ENCODE measurements at places on chromosomes 6 and 20. TPM values are rescaled to one million over a fixed set of nuclear protein-coding genes. Genes with fewer than 3 reads are reported as not detected.
A peak's percentile ranks its signal among the peaks of the same experiment; 100 is the strongest.

- no peak overlapping the region for H3K27ac ChIP-seq
- H3K4me3 ChIP-seq = no peak overlapping the region
- no peaks in the 10 kb centered on the region for H3K27me3 ChIP-seq
- H3K4me1 ChIP-seq = no peaks in the 10 kb centered on the region
Observed at GRCh38 chr6:20348041-20348440, 53.6 kb upstream of the E2F3 start.

- no peaks in the 10 kb centered on the region for H3K27me3 ChIP-seq
- no peaks in the 10 kb centered on the region for H3K36me3 ChIP-seq
- DNase-seq = no peak
Observed at GRCh38 chr6:51474022-51474975, 613.1 kb downstream of the PKHD1 start.

DNA sequence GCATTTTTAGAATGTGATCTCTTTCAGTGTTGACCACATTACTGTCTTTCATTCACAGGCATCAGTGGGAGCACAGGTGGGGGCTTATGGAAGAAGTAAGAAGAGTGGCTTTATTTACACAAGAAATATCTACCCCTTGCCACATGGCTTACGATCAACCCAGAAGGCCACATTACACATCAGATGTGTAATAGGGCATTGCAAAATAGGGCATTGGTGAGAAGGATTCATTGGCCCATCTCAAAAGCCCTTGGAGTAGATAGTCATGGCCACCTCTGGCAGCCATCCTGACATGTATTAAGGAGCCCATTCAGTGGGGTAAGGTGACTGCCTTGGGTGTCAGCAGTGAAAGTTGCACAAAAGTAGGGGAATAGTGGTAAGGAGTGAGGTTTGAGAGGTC is 97.5 kb downstream of the MAFB start:
- no peaks in the 10 kb centered on the region for H3K36me3 ChIP-seq
- H3K4me1 ChIP-seq = no peaks in the 10 kb centered on the region
- H3K27me3 ChIP-seq = no peaks in the 10 kb centered on the region
- DNase-seq = peak; percentile 62

GRCh38 chr6:68635706-68636513 is 828 bp downstream of the ADGRB3 start:
- H3K27ac ChIP-seq = peak overlapping the region; percentile 72
- peak overlapping the region; percentile 71 for H3K4me3 ChIP-seq
- H3K27me3 ChIP-seq = peaks cover 11% of the 10 kb centered on the region
- no peak for DNase-seq

GSTA2 gene
- not detected for total RNA-seq

DNA sequence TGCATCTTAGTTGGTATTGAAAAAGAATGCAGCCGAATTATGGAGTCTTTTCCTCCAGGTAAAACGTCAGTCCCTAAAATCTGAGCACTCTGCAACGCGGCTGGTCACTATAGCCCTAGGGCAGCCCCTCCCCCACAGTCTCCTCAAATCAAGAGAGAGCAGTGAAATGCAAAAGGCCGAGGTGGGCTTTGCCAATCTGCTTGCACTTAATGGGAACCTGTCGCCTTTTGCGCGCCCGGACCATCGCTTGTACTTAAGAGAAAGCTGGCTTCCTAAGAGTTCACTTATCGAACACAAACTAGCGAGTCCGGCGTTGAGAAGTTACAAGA is 447 bp downstream of the MCM3 start:
- H3K36me3 ChIP-seq = peaks cover 39% of the 10 kb centered on the region
- no peak for DNase-seq
- H3K4me1 ChIP-seq = peaks cover 14% of the 10 kb centered on the region
- H3K27ac ChIP-seq = peak overlapping the region; percentile 75
- no peaks in the 10 kb centered on the region for H3K27me3 ChIP-seq

GRCh38 chr6:119348096-119348747 is 1.3 kb downstream of the MAN1A1 start:
- no peaks in the 10 kb centered on the region for H3K27me3 ChIP-seq
- peaks cover 52% of the 10 kb centered on the region for H3K4me1 ChIP-seq
- no peak for DNase-seq
- no peaks in the 10 kb centered on the region for H3K36me3 ChIP-seq
- peak overlapping the region; percentile 97 for H3K4me3 ChIP-seq

SLC52A3 gene
- 2.2 TPM for total RNA-seq

- H3K4me3 ChIP-seq = peak overlapping the region; percentile 41
- H3K36me3 ChIP-seq = peaks cover 39% of the 10 kb centered on the region
- peak overlapping the region; percentile 84 for H3K27ac ChIP-seq
- no peaks in the 10 kb centered on the region for H3K27me3 ChIP-seq
Observed at GRCh38 chr6:148524976-148525375, 182.3 kb downstream of the SASH1 start.

DNA sequence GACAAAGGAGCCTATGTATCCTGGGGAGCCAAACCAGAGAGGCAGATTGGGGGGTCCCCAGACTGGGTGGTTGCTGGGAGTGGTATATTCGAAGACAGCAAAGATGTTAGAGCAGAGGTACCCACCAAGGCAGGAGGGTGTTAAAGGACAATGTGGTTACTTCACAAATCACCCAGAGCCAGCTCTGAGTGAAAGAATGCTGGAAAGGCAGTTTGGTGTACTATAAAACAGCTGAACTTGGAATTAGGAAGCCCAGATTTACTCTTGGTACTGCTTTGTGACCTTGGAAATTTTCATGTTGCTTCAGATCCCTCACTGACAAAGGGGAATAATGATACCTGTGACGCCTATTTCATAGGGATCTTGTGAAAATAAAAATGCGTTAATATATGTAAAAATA is 121.6 kb downstream of the CD164 start:
- DNase-seq = peak; percentile 66
- H3K27ac ChIP-seq = no peak overlapping the region
- H3K36me3 ChIP-seq = no peaks in the 10 kb centered on the region
- no peak overlapping the region for H3K4me3 ChIP-seq

TGM3 gene
- total RNA-seq = not detected

GRCh38 chr6:159541296-159541695 is 151.7 kb downstream of the SOD2 start:
- H3K27ac ChIP-seq = no peak overlapping the region
- H3K4me3 ChIP-seq = no peak overlapping the region

DNA sequence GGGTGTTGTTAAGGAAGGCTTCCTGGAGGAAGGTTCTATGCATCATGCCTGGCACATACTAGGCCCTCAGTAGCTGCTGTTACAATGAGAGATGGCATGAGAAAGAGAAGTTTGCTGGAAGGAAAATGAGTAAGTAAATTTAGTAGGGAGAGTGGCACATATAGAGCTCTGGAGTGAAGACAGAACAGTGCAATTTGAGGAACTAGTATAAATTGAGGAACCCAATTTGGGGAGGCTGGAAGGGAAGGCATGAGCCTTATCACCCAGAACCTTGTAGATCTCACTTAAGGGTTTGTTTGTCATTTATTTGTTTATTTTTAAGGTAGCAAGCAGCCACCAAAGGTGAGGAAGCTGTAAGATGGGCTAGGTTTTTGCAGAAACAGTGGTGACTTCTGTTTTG is 87.1 kb upstream of the SCGN start:
- H3K36me3 ChIP-seq = no peaks in the 10 kb centered on the region
- DNase-seq = no peak
- H3K4me1 ChIP-seq = no peaks in the 10 kb centered on the region
- no peak overlapping the region for H3K4me3 ChIP-seq

GRCh38 chr6:1726341-1726768 is 116.6 kb downstream of the FOXC1 start:
- DNase-seq = no peak
- H3K27ac ChIP-seq = no peak overlapping the region
- no peak overlapping the region for H3K4me3 ChIP-seq
- H3K27me3 ChIP-seq = no peaks in the 10 kb centered on the region
- H3K36me3 ChIP-seq = peaks cover 3% of the 10 kb centered on the region
- H3K4me1 ChIP-seq = no peaks in the 10 kb centered on the region

TFAP2C gene
- total RNA-seq = 3.4 TPM

CYP24A1 gene
- not detected for total RNA-seq

DNA sequence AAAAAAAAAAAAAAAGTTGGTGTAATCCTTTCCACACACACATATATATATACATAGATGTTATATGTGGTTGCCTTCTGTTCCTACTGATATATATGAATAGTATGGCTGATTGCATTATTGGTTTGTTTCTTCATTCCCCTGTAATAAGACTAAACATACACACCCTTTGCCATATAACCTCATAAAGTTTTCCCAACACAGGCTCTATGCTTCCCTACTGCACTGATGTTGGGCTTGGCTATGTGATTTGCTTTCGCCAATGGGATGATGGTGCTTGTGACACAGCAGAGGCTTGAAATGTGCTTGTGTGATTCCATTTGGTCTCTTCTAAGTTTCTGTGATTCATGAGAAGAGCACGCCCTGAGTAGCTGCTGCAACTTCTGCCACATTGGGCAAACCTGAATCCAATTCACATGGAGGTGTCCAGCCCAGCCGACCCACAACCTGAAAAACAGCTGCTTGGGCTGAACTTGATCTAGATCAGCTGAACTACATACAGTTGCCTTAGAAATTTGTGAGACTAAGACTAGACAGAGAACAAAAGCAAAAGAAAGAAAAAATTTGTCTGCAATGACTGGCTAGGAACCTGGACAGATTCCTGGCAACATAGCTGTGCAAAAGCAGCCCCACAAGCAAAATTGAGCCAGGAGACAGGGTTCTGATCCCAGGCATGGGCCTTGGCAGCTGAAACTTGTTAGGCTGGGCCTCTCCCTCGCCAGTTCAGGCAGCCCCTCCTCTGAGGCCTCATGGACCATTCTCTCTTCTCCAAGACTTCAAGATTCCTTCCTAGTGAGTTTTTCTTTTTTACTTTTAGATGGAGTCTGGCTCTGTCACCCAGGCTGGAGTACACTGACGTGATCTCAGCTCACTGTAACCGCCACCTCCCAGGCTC is 13.4 kb upstream of the TBC1D20 start:
- no peak overlapping the region for H3K27ac ChIP-seq
- no peaks in the 10 kb centered on the region for H3K27me3 ChIP-seq
- H3K4me1 ChIP-seq = no peaks in the 10 kb centered on the region
- peaks cover 9% of the 10 kb centered on the region for H3K36me3 ChIP-seq
- H3K4me3 ChIP-seq = no peak overlapping the region

- no peak for DNase-seq
- no peaks in the 10 kb centered on the region for H3K36me3 ChIP-seq
- H3K4me3 ChIP-seq = no peak overlapping the region
- H3K27ac ChIP-seq = no peak overlapping the region
- peaks cover 13% of the 10 kb centered on the region for H3K4me1 ChIP-seq
Observed at GRCh38 chr20:4112481-4113421, 97.4 kb upstream of the RNF24 start.

DNA sequence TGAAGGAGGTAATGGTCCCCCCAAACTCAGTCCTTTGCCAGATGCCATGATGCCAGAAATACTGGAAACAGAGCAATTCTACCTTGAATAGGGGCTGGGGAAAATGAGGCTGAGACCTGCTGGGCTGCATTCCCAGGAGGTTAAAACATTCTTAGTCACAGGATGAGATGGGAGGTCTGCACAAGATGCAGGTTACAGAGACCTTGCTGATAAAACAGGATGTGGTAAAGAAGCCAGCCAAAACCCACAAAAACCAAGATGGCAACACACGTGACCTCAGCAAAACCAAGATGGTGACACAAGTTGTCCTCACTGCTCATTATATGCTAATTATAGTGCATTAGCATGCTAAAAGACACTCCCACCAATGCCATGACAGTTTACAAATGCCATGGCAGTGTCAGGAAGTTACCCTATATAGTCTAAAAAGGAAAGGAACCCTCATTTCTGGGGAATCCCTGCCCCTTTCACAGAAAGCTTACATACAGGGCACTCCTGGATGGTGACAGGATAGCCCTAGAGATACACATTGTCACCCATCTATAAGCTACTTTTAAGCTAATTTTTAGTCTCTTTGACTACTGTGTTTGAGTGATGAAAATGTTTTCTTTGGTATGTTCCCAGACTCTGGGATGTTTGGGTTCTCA is 979.7 kb downstream of the TBC1D32 start:
- H3K27me3 ChIP-seq = no peaks in the 10 kb centered on the region
- H3K4me1 ChIP-seq = no peaks in the 10 kb centered on the region

NR2E1 gene
- not detected for total RNA-seq

XKR7 gene
- not detected for total RNA-seq

GRCh38 chr6:17768388-17768787 is 61.7 kb upstream of the NUP153 start:
- H3K4me3 ChIP-seq = no peak overlapping the region
- H3K4me1 ChIP-seq = no peaks in the 10 kb centered on the region
- H3K27ac ChIP-seq = no peak overlapping the region
- no peak for DNase-seq
- H3K36me3 ChIP-seq = peaks cover 48% of the 10 kb centered on the region

ID4 gene
- 61.9 TPM for total RNA-seq

DNA sequence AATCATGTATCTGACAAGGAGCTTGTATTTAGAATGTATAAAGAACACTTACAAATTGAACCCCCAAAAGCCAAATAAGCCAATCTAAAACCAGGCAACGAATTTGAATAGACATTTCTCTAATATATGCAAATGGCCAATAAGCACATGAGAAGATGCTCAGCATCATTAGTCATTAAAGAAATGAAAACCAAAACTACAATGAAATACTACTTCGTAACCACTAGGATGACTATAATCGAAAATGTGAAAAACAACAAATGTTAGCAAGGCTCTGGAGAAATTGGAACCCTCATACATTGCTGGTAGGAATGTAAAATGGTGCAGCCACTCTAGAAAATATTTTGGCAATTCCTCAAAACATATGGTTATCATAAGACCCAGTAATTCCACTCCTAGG is 105.8 kb upstream of the TOP1 start:
- H3K27ac ChIP-seq = no peak overlapping the region
- no peaks in the 10 kb centered on the region for H3K36me3 ChIP-seq
- H3K4me3 ChIP-seq = no peak overlapping the region
- no peak for DNase-seq
- no peaks in the 10 kb centered on the region for H3K27me3 ChIP-seq

- peaks cover 60% of the 10 kb centered on the region for H3K27me3 ChIP-seq
- H3K27ac ChIP-seq = no peak overlapping the region
- H3K4me1 ChIP-seq = no peaks in the 10 kb centered on the region
- H3K36me3 ChIP-seq = no peaks in the 10 kb centered on the region
- no peak for DNase-seq
- H3K4me3 ChIP-seq = no peak overlapping the region
Observed at GRCh38 chr6:33967966-33968724, 164.3 kb upstream of the MLN start.

- peaks cover 9% of the 10 kb centered on the region for H3K4me1 ChIP-seq
- H3K36me3 ChIP-seq = no peaks in the 10 kb centered on the region
- DNase-seq = no peak
Observed at GRCh38 chr6:2124260-2124709, 121.1 kb downstream of the GMDS start.

ARMC2 gene
- total RNA-seq = 5.1 TPM

DNA sequence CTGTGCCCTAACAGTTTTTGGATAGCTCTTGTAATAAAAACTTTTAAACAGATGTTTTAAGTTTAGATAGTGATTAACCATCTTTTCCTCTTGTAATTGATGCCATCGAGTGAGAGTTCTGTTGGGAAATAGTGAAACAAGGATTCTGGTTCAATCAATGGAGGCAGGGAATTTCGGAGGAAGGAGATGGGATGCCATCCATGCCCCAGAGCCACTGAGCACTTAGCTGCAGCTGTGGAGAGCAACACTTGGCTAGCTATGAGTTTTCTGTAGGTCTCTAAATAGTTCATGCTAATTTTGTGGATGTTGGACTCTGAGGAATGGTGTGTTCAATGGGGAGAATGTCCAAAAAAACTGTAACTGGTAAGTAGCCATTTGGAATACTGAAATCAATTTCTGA is 16.7 kb downstream of the CBFA2T2 start:
- peaks cover 24% of the 10 kb centered on the region for H3K4me1 ChIP-seq
- no peaks in the 10 kb centered on the region for H3K36me3 ChIP-seq
- DNase-seq = no peak
- H3K27me3 ChIP-seq = no peaks in the 10 kb centered on the region
- no peak overlapping the region for H3K4me3 ChIP-seq
- H3K27ac ChIP-seq = no peak overlapping the region

- no peaks in the 10 kb centered on the region for H3K36me3 ChIP-seq
- H3K27me3 ChIP-seq = no peaks in the 10 kb centered on the region
- DNase-seq = no peak
- H3K4me1 ChIP-seq = no peaks in the 10 kb centered on the region
- H3K27ac ChIP-seq = no peak overlapping the region
Observed at GRCh38 chr6:10676403-10676802, 18.0 kb downstream of the C6orf52 start.
